WTC11 (cell line): ENCODE measurements at places on chromosomes 5 and 9.

DNA sequence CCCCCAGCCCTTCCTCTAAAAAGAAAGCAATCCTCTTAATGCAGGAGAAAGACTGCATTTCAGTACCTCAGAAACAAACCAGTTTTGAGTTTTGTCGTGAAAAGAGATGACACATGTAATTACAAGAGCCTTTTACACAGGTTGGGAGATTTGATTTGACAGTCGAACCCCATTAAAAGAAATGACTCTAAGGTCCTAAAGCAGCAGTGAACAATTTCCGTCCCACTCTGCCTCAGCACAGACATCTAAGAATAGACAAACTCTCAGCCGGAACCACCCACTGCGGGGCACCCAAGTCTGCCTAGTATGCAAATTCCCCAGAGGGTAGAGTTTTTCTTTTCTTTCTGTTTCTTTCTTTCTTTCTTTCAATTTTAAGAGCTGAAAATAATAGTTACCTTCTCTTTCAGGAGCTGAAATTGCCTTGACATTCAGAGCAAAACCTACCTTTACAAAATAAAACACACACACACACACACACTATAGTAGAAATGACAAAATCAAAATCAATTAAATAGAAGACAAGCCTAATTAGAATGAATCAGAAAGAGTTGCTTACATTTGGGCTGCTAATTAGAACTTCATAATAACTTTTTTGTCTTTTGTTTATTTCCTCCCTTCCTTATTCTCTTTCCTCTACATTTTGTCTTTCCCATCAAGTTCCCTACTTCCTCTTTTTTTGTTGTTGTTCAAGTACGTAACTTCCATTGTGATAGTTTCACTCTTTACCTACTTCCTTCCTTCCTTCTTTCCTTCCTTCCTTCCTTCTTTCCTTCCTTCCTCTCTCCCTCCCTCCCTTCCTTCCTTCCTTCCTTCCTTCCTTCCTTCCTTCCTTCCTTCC lies 65.1 kb downstream of the BASP1 start:
- DNase-seq: no peak

DNA sequence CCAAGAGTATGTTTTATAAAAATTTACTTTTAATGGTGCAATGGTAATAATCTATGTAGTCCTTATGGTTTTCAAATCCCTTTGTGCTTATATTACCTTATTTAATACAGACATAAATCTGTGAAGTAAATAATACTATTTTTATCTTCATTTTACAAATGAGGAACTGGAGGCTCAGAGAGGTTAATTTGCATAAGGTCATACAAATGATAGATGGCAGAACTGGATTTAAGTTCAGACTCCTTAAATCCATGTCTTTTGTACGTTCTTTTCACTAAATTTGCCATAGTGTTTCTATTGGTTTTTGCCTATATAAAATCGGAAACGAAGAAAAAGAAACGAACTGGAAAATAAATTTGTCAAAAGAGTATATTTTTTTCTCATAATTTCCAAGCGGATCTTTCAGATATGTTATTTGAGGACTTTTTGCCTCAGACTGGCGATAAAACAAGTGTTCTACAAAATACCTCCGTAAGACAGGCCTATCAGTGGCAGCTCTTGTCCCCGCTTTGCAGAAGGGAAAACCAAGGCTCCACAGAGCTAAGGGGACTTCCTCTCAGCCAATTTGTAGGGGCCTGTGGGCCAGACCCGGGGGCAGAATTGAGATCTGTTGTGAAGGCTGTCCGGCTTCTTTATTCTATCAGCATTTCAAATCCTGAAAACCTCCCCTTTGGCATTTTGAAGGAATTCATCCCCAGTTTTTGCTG lies 1.1 kb upstream of the TNFAIP8 start:
- no peak for DNase-seq

DNA sequence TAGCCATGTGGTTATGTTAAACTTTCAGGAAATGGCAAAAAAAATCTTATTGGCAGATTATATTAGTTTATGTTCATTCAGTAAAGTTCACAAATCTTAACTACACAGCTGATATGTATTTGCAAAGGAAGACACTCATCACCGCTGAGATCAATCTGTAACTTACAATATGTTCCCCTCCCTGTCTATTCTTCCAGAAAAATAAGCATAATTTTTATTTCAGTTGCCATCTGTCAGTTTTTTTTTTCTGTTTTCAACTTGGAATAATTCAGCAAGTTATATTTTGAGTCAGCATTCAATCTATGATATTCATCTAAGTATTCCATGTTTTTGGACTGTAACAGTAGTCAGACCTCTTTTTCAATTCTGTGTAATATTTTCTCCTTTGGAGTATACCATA lies 1019.9 kb upstream of the PTPRD start:
- DNase-seq: no peak

GRCh38 chr5:114390431-114390830 lies 28.6 kb downstream of the KCNN2 start:
- no peak for DNase-seq

- DNase-seq: peak; percentile 65
Observed at GRCh38 chr5:37840053-37841034, 503 bp upstream of the GDNF start.

DNA sequence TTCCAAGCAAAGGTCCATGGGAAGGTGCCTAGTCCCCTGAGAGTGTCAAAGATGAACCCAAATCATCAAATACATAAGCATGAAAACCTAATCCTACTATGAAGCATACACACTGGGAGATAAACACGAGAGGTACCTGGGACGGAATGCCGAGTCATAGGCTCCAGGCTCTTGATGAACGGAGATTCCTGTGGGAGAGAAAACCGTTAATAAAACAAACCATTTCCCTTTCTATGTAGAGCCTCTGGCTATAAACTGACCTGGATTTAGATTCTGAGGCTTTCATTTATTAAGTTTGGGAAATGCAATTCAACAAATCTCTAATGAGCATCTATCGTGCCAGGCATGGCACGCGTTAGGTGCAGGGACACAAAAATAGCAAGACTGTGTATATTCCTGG lies 206.4 kb upstream of the IL12B start:
- no peak for DNase-seq

GRCh38 chr9:104923289-104923688 lies 4.7 kb downstream of the ABCA1 start:
- DNase-seq: no peak

DNA sequence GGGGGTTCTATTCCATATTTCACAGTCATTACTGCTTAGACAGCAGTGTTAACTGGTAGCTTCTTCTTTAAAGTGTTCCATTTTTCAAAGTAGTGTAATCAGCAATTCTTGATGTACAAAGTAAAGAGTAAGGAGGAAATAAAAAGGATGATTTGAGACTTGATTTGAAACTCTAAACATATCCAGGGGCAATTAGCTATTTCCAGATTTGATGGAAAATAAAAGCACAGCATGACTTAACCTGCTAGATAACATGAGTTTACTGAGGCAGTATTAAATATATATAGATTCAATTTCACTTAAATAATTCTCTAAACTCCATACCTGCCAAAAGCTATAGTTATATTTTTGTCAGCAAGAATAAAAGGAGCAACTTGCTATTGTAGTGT lies 29.8 kb downstream of the NR2F1 start:
- no peak for DNase-seq

- peak; percentile 89 for DNase-seq
Observed at GRCh38 chr5:149264439-149265067, 7.1 kb upstream of the AFAP1L1 start.

DNA sequence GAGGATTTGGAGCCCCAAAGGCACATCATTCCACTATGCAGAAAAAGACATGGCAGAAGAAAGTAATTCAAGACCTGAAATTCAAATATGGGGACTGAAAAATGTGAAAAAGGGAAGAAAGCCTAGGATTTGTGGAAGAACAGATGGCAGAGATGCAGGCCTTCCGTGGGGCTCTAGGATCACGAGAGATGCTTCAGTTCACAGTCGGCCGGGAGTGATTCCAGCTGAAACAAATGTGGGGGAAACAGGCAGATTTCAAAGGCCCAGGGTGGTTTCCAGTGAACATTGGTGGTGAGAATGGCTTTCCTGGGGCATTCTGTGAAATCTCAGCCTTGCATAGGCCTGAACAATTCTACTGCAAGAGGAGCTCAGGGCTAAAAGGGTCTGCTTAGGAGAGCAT lies 34.6 kb upstream of the ZFR start:
- no peak for DNase-seq

DNA sequence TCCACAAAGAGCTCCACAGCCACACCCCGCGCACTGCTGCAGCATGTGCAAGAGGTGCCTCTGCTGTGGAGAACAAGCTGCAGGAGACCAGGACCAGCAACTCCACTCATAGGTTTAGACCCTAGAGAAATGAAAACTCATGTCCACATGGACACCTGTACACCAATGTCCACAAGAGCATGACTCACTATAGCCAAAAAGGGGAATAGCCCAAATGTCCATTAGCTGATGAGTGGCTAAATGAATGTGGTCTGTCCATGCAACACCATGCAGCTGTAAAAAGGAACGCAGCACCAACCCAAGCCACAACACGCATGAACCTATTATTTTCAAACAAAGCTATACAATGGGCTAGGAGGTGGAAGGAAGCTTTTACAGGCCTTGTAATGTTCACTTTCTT lies 18.1 kb downstream of the DYNC2I2 start:
- no peak for DNase-seq

GRCh38 chr9:78884611-78885150 lies 587.8 kb downstream of the PSAT1 start:
- no peak for DNase-seq

GRCh38 chr5:124867137-124867704 lies 120.8 kb upstream of the ZNF608 start:
- DNase-seq: no peak

DNA sequence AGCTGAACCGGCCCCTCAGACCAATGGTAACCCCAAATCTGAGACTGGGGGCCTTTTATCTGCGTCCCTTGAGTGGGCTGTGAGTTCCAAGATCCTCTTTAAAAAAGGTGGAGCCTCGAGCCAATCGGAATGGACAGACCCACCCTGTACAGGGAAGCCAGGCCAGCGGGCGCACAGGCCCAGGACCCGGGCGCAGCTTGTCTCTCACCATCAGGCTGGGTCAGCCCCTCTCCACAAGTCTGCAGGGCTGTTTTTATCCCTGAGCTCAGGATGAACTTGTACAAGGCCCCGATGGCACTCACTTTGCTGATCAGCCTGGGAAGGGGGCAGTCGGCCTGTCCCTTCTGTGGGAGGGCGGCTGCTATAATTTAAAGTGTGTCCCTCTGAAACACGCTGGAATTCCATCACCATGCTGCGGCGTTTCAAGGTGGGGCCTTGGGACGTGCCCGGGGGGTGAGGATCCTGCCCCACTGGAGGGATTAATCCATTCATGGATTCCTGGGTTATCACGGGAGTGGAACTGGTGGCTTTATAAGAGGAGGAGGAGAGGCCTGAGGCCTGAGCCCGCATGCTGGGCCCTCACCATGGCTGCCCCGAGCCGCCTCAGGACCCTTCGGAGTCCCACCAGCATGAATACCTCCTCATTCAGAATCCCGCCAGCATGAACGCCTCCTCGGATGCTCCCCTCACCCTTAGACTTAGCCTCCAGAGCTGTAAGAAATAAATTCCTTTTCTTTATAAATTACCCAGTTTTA lies 14.1 kb downstream of the EXD3 start:
- no peak for DNase-seq

DNA sequence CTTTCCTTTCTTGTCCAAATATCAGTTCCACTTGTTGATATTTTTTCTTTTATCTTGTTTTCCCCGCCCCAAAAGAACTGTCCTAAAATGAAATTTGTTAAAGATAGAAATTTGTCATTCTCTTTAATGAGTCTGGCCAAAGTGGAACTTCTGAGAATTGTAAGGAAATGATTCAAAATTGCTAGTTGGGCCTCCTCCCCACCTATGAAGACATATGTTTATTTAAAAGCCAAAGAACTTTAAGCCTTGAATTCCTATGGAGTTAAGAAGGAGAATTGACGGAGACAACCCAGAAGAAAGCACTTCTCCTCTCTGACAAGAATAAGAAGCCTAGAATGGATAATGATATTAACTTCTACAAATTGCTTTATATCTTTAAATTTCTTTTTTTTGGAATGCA lies 59.1 kb upstream of the ALDH1A1 start:
- DNase-seq: no peak

GRCh38 chr9:97617939-97618416 lies 15.2 kb downstream of the TSTD2 start:
- DNase-seq: no peak

GRCh38 chr9:137070906-137071275 lies 534 bp upstream of the SAPCD2 start:
- DNase-seq: no peak

DNA sequence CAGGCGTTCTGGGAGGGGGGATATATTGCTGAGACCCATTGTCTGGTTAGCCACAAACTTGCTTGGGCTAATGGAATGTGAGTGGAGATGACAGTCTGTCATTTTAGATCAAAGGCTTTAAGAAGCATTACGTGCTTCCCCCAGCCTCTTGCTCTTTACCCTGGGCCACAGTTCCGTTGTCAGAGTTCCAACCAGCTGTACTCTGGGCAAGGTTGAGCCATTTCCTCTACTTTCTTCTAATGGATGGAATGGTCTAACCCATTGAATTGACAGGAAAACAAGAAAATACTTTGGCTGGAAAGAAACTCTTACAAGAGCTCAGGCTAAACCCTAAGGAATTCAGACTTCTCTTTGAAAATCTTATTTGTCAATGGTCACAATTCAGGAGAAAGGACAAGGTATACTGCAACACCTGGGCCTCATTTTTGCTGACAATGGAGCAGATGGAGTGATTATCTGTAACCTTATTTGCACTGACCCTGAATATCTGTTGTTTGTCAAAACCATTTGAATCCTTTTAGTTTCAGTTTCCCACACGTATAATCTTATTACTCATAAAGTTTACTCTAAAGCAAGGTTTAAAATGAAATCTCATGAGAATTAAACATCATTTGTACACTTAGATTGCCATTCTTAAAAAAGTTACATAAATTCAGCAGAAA lies 231.4 kb downstream of the PDE4D start:
- DNase-seq: no peak

- no peak for DNase-seq
Observed at GRCh38 chr9:97858393-97858713, 5.3 kb downstream of the FOXE1 start.

DNA sequence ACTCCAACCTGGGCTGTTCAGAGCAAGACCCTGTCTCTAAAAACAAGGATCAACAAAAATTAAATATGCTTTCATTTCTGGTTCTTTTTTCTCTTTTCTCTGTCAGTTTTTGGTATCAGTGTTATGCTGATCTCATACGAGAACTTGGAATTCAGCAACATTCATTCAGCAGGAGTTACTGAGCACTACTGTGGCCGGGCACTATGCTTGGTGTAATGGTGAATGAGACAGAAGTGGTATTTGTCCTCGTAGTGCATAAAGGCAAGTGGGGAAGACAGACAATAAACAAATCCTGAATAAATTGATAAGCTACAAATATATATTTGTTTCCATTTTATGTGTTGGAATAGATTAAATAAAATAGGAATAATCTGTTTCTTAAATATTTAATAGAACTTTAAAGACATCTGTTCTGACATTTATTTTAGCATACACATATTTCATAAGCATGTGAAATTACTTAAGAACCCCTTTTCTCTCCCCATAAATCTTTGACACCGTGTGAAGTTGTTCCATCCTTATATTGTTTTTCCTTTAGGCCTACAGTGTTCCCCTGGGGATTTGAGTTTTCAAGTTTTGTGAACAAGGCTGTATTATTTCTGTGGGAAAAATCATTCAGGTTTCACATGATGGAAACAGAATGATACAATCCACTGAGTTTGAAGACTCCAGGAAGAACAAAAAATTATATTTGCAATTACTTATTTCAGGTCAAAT lies 24.6 kb downstream of the UBAP1 start:
- DNase-seq: no peak
